Pancreas (tissue), 10 donors: ENCODE measurements at places on chromosomes 6 and 20. TPM values are rescaled to one million over a fixed set of nuclear protein-coding genes. Genes with fewer than 3 reads are reported as not detected.

- DNase-seq: no peak
These were observed 57.3 kb downstream of the RPP40 start for GRCh38 chr6:4946521-4946920.

GRCh38 chr6:45305546-45305945 is 22.6 kb upstream of the RUNX2 start:
- DNase-seq: no peak

DNA sequence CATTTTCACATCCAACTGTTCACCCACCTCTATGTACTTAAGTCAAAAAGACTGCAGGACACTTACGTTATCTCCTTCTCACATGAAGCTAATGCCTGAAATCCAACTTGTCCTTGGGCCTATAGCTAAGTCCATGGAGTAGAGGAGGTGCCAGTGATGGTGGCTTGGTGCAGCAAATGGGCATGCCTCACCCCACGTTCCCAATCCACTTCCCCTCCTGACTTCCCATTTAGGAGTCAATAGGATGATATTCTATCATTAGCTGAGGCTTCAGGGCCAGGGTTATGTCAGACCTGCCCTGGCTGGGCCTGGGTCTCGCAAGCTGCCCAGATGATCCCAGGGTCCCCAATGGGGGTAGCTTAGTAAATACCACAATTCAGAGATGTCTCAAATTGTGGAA is 410.4 kb downstream of the MAFB start:
- DNase-seq: no peak

Gene ASIP
- total RNA-seq: not detected

Gene SAMD5
- 2.0 TPM for total RNA-seq

DNA sequence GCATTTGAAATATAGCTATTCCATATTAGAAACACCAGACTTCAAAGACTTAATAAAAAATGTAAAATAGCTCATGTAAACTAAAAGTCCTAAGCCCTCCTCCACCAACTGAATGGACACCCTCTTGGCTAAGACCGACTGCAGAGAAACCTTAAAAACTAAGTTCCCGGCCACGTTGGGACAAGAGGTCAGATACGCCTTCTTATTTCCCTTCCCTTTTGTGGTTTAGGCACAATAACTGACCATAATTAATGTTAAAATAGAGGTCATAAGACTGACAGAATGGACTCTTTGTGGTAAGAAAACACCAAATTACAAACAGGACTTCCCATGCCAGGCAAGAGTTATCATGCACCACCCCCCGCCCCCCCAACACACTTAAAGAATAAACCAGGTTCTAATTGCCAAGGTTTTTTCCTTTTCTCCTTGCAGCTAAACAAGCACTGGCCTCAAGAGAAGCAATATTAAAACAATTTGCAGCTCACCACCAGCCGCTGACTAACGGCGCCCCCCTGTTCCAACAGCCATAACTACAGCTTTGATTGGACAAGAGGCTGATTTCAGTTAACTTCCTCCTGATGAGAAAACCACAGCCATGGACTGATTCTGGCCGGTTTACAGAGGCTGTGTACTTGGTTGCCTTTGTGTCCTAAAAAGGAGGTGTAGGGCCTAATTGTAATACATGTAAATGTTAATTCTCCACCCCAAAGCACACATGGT is 10.7 kb upstream of the LAMP5 start:
- DNase-seq: no peak

Gene GPSM3
- total RNA-seq: 0.93 TPM

DNA sequence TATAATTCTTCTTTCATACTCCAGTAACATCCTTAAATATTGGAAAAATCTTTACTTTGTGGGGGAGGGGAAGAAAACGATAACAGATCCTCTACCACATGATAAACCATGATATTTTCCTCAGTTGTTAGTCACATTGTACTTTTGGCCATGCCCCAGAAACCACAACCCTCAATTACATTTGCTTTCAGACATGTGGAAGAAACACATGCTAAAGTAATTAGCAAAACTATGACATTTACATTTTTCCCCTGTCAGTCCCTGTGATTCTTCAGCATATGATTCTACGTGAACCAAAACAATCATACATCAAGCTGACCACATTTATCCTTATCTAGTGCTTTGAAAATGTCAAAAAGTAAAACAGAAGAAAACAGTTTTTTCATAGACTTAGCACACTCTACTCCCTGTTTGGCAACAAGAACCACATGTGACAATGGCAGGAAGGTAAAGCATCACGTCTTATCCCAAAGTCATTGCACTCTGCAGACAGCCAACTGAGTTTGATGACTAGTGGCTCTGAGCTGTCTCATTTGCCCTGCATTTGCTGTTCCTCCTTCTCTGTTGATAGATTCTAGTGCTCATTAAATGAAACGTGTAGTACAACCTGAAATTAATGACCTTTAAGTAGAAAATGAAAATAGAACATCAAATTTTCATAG is 505.8 kb upstream of the MARCKS start:
- no peak for DNase-seq

GRCh38 chr6:149044528-149044927 is 273.0 kb upstream of the TAB2 start:
- no peak for DNase-seq

DNA sequence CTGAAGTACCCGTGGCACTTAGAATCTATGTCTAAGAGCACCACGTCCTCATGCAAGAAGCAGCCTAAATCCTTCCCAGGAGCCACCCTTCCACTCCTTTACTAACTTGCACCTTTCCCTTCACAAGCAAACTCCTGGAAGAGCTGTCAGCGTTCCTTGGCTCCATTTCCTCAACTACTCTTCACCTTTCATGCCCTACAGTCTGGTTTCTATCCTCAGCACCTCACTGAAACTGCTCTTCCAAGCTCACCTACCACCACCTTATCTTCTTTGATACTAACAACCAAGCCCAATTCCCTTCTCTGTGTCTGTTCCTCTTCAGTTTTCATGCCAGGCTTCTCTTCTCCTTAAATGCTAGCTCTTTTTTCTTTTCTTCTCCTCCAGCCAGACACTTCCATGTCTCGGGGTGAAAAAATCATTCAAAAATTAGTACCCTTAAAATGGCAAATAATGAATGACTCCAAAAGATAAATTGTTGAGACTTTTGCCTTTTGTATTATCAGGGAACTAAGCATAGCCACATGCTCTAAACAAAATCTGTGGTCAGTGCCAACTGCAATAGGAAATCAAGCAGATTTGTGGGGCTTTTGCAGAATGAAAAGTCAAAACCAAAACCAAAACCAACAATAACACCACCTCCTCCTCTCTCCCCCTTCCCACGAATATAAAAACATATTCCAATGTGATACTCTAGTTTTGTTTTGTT is 149.6 kb upstream of the KCNK16 start:
- DNase-seq: no peak

Gene SLC35B2
- total RNA-seq: 17.7 TPM

DNA sequence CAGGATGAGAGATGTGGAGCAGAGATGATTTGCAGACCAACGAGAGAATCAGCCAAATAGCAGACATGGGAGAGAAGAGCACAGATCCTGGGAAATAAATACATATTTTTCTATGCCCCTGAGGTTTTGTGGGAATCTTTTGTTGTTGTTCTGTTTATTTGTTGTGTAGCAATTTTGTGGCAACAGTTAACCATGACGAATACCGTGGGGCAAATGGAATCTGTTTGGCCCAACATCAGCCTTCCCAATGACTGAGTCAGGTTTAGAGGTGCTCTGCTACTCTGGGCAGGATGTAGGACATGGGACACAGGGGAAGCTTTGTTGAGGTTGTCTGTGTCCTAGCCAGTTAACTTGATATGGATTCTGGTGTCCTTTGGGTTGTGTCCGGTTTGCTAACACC is 7.9 kb upstream of the SLC2A10 start:
- DNase-seq: no peak

- no peak for DNase-seq
These were observed 320.5 kb downstream of the MMUT start for GRCh38 chr6:49142421-49143151.

Gene PPP1R16B
- 1.3 TPM for total RNA-seq

DNA sequence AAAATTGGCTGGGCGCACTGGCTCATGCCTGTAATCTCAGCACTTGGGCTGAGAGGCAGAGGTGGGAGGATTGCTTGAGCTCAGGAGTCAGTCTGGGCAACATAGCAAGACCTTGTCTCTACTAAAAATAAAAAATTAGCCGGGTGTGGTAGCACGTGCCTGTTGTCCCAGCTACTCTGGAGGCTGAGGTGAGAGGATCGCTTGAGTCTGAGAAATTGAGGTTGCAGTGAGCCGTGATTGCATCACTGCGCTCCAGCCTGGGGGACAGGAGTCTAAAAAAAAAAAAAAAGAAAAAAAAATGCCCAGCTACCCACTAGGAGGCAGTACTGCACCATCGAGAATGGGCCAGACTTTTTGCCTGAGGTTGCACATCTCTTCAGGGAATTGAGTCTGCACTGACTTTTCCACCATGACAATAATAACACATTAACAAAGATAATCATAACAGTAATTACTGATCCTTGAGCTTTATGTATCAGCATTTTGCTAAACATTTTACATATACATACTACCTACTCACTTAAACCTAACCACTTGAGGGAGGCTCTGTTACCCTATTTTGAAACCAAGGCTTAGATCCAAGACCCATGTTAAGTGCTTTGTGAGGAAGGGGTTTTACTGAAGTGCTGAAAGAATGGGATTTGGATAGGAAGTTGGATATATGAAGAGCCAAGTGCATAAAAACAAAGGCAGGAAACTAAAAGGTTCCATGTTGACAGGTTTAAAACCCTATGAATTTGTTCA is 21.0 kb downstream of the SRSF3 start:
- DNase-seq: peak; percentile 46

GRCh38 chr6:45949256-45949655 is 66.4 kb downstream of the CLIC5 start:
- DNase-seq: no peak

Gene WFDC5
- not detected for total RNA-seq

DNA sequence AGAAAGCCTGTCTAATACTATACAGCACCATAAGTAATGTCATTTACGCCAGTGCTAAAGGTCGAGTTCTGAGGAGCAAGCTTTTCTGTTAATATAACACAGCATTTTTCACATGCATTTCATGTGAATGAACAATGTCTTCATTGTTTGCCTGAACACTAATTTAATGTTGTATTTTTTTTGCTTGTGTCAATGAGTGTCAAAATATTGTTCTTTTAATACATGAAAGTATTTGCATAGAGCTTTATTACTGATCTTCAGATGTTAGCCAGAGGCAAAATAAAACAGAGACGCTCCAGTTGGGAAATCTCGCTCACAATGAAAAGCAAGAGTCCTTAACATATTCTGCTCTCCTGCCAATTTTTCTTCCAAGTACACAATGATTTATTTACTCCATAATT is 151.8 kb downstream of the FOXC1 start:
- DNase-seq: no peak

Gene NFKBIL1
- total RNA-seq: 21.8 TPM

GRCh38 chr6:52579006-52579660 is 2.3 kb upstream of the TRAM2 start:
- no peak for DNase-seq

- DNase-seq: no peak
These were observed 657.7 kb downstream of the QKI start for GRCh38 chr6:164072240-164072666.

Gene WRNIP1
- 23.9 TPM for total RNA-seq

Gene FAXC
- total RNA-seq: 1.5 TPM

DNA sequence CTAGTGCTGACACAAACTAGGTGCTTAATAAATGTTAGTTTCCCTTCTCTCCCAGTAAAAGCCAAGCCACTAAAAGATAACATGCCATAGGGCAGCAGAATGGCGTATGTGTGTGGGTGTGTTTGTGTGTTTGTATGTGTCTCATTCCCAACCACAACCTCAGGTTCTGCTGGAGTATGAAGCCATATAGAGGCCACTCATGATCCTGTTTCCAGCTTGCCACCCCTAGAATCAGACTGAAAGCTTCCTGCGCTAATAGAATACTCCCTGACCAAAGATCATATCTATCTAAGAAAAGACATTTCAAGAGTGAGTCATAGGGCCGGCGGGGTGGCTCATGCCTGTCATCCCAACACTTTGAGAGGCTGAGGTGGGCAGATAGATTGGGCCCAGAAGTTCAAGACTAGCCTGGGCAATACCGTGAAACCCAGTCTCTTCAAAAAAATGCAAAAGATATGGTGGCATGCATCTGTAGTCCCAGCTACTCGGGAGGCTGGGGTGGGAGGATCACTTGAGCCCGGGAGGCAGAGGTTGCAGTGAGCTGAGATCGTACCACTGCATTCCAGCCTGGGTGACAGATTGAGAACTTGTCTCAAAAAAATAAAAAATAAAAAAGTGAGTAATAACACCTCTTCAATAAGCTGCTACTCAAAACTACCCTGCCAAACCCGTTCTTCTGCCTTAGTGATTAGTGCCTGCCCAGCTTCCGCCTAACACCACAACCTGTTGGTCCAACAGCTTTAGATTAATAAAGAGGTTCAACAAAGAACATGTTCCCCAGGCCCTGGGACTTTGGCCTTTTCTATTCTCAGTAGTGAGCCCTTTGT is 11.8 kb upstream of the SNRPC start:
- DNase-seq: no peak

GRCh38 chr6:160215232-160215631 is 43.4 kb downstream of the SLC22A2 start:
- DNase-seq: no peak

- no peak for DNase-seq
These were observed 47.8 kb downstream of the ELOVL5 start for GRCh38 chr6:53300656-53301551.

Gene PEDS1
- 6.0 TPM for total RNA-seq

Gene DEFB132
- total RNA-seq: not detected

DNA sequence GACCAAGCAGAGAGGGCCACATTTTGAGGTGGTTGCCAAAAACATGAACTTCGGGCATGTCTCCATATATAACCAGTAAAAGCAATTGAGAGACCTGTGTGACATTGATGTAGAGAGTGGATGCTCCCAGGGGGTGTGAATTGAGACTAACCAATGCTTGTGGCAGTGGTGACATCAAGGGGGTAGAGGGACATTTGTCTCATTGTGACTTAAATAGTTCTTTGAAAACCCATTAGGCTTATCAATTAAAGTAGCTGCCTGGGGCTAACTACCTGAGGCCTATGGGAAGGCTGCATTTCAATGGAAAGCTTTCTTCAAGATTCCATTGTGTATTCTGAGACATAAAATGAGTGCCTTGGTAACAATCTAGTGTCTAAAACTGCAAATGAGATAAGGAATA is 82.1 kb upstream of the FABP7 start:
- no peak for DNase-seq

Gene NDUFAF4
- total RNA-seq: 12.7 TPM

Gene SAMD3
- total RNA-seq: 0.19 TPM

Gene TNXB
- total RNA-seq: 5.4 TPM

Gene CNBD2
- 2.5 TPM for total RNA-seq

Gene MAP1LC3A
- total RNA-seq: 11.0 TPM

DNA sequence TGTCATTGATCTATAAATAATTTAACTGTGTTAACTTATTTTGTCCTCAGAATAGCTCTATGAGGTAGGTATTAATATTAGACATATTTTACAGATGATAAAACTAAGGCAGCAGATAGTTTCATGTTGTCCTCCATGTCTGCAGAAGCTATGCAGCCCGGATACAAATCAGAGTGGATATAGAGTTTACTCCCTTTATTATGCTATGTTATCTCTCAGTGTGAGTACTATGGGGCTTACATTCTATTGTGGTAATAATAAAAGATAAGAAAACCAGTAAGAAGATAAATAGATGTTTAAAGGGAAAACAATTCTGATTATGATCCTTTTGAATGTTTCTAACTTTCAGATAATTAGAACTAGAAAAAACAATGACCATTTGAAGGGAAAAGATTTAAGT is 979.8 kb upstream of the CITED2 start:
- no peak for DNase-seq
